ENCODE measurements at places on chromosomes 5 and 9. TPM values are rescaled to one million over a fixed set of nuclear protein-coding genes. Genes with fewer than 3 reads are reported as not detected.

- DNase-seq = no peak
Observed at GRCh38 chr9:75855509-75855908, 35.0 kb upstream of the PCSK5 start.

DNA sequence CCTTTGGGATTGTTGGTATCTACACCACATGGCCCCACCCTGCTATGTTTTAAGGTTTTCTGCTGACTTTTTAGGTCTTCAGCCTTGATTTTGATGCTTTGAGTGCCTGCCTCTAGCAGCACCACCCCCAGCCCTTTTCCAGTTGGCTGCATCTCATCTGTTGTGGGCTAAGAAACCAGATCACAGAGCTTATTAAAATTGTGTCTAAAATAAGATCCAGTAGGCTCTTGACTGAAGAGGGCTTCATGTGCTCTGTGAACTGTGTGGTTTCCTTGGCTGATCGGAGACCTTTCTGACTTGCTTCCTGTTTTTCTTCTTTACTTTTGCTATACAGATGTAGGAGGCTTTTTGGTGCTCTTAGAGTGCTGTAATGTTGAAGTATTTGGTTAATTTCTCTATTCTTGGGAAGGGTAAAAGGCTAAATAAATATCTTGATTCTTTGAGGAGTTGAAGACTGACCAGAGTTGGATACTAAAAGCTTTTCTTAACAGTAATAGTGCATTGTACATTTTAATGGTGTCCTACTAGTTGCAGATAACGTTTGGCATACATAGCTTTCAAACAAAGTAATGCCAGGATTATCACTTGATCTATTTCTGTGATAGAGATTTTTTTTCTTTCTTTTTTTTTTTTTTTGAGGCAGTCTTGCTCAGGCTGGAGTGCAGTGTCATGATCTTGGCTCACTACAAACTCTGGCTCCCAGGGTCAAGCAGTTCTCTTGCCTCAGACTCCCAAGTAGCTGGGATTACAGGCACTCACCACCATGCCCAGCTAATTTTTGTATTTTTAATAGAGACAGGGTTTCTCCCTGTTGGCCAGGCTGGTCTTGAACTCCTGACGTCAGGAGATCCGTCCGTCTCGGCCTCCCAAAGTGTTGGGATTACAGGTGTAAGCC is 4.5 kb downstream of the UBE2D2 start:
- no peak for DNase-seq

DNA sequence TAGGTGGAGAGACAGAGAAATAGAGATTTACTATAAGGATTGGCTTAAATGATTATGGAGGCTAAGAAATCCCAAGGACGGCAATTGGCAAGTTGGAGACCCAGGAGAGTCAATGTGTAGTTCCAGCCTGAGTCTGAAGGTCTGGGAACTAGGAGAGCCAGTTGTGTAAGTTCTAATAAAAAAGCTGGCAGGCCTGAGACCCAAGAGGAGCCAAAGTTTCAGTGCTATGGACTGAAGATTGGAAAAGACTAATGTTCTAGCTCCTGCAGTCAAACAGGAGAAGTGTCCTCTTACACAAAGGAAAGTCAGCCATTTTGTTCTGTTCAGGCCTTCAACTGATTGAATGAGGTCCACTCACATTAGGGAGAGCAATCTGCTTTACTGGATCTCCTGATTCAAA is 50.0 kb downstream of the NMUR2 start:
- no peak for DNase-seq

DNA sequence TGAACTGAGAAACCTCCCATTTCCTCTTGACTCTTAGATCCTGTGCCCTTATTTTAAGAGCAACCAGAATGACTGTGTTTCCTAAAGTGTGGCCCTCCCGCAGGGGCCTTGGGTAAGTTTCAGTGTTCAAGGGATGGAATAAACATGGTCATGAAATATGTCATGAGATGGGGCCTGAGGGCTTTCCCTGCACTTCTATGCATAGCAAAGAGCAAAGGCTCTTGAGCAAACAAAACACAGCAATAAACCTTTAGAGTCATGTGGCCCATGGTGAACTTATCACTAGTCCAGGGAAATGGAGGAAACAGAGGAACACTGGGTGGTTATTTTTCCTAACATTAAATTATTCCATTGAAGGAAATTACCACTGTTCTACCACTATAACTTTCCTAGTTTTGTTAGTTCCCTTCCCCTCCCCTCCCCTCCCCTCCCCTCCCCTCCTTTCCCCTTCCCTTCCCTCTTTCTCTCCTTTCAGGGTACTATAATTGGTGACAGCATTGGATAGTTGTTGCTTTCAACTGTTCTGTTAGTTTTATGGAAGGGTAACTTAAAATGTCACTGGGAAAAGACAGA is 72.4 kb downstream of the CTSL start:
- DNase-seq = no peak

GRCh38 chr9:4859035-4859434 is 66.3 kb downstream of the RCL1 start:
- DNase-seq = no peak

The TRPM3 gene
- polyA plus RNA-seq = 14.8 TPM
